ENCODE measurements at places on chromosomes 2 and 18. TPM values are rescaled to one million over a fixed set of nuclear protein-coding genes. Genes with fewer than 3 reads are reported as not detected.

The HMSD gene
- total RNA-seq, result 3.9 TPM

The TWIST2 gene
- total RNA-seq, result 0.33 TPM

DNA sequence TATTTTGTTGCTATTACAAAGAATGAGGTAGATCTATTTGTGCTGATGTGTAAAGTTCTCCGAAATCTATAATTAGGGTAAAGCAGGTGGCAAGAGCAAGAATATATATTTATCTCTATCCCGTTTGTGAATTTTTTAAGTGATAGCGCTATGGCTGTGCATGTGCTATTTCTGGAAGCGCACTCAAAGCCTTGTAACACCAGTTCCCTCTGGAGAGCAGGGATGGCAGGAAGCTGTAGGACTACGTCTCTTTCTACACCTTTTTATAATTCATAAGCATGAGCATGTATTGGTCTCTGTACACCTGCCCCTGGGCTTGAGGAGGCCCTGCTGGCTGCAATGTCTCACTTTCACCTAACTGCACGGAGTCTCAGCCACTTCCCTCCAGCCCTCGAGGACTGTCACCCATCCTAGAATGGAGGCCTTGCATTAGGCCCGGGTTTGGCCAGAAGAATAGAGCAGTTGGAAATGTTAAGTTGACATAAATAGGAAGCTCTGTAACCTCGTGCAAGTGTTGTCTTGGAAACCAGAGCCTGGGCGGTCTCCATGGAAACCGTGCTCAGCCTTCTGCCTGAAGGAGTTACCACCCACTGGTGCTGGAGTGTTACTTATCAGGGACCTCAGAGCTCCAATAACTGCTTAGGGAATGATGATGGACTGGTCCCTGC lies 20.9 kb downstream of the ITM2C start:
- no peaks in the 10 kb centered on the region for H3K27me3 ChIP-seq
- H3K36me3 ChIP-seq, result peaks cover 6% of the 10 kb centered on the region
- no peak overlapping the region for H3K4me3 ChIP-seq
- H3K27ac ChIP-seq, result no peak overlapping the region

- no peaks in the 10 kb centered on the region for H3K27me3 ChIP-seq
- H3K4me1 ChIP-seq, result no peaks in the 10 kb centered on the region
- peaks cover 24% of the 10 kb centered on the region for H3K36me3 ChIP-seq
These were observed 38.9 kb downstream of the ADI1 start for GRCh38 chr2:3480352-3481010.

The LRRC30 gene
- total RNA-seq, result not detected

DNA sequence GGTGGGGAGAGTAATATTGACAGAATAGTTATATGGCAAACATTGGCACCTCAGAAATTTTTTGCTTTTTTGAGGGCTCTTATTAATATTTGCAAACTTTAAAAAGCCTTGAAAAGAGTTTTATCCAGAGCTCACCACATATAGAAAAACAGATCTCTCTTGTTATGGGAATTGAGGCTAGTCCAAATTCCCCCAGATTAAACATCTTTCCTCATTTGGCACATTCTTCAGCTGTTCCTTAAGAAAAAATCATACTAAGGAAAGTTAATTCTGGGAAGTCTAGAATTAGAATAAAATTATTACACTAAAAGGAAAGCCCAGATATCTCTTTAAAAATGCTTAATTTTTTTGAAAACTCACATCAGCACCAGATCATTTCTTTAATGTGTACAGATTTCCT lies 5.6 kb downstream of the TFPI start:
- no peaks in the 10 kb centered on the region for H3K27me3 ChIP-seq
- H3K36me3 ChIP-seq, result peaks cover 9% of the 10 kb centered on the region
- H3K4me1 ChIP-seq, result no peaks in the 10 kb centered on the region
- DNase-seq, result no peak

DNA sequence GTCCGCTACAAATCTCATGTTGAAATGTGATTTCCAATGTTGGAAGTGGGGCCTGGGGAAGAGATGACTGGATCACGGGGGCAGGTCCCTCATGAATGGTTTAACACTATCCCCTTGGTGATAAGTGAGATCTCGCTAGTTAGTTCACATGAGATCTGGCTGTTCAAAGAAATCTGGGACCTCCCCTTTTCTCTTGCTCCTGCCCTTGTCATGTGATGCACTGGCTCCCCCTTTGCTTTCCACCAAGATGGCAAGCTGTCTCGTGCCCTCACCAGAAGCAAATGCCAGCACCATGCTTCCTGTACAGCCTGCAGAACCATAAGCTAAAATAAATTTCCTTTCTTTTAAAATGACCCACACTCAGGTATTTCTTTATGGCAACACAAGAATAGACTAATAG lies 57.3 kb upstream of the C2orf15 start:
- no peaks in the 10 kb centered on the region for H3K36me3 ChIP-seq
- no peaks in the 10 kb centered on the region for H3K4me1 ChIP-seq
- no peak overlapping the region for H3K4me3 ChIP-seq
- peak; percentile 28 for DNase-seq
- H3K27me3 ChIP-seq, result no peaks in the 10 kb centered on the region

GRCh38 chr2:155980941-155981560 lies 351.5 kb downstream of the NR4A2 start:
- no peak for DNase-seq
- H3K4me1 ChIP-seq, result no peaks in the 10 kb centered on the region
- H3K4me3 ChIP-seq, result no peak overlapping the region
- no peaks in the 10 kb centered on the region for H3K27me3 ChIP-seq
- no peaks in the 10 kb centered on the region for H3K36me3 ChIP-seq
- no peak overlapping the region for H3K27ac ChIP-seq

GRCh38 chr2:86623043-86623493 lies 597 bp downstream of the RNF103 start:
- peak overlapping the region; percentile 88 for H3K4me3 ChIP-seq
- no peaks in the 10 kb centered on the region for H3K27me3 ChIP-seq
- H3K36me3 ChIP-seq, result no peaks in the 10 kb centered on the region

GRCh38 chr18:48136827-48137373 lies 206.4 kb upstream of the SMAD2 start:
- peaks cover 9% of the 10 kb centered on the region for H3K4me1 ChIP-seq
- no peak overlapping the region for H3K27ac ChIP-seq
- H3K4me3 ChIP-seq, result peak overlapping the region; percentile 83
- DNase-seq, result no peak

GRCh38 chr2:129934044-129934822 lies 45.2 kb upstream of the RAB6C start:
- H3K4me3 ChIP-seq, result peak overlapping the region; percentile 63
- no peak overlapping the region for H3K27ac ChIP-seq
- H3K36me3 ChIP-seq, result no peaks in the 10 kb centered on the region
- H3K4me1 ChIP-seq, result no peaks in the 10 kb centered on the region

DNA sequence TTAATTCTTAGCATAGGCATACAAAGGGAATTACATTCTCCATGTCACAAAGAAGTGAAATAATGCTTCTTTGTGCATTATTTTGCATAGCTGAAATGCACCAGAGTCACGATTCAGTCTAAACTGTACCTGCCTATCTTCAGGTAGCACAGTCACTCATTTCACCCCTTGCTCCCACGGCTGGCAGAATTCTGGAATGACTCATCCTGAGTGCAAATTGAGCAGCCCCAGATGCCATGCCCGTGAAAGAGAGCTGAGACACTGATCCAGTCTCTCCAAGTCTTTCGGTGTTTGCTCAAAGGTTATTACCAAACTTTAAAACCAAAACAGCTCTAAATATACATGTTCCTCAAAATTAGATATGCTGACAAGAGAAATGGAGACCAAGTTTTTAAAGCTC lies 168.3 kb upstream of the POU3F3 start:
- no peaks in the 10 kb centered on the region for H3K4me1 ChIP-seq
- H3K4me3 ChIP-seq, result no peak overlapping the region
- no peak for DNase-seq
- H3K27ac ChIP-seq, result no peak overlapping the region
- no peaks in the 10 kb centered on the region for H3K27me3 ChIP-seq
- H3K36me3 ChIP-seq, result no peaks in the 10 kb centered on the region

The CCBE1 gene
- total RNA-seq, result 0.46 TPM

- no peak overlapping the region for H3K27ac ChIP-seq
- no peaks in the 10 kb centered on the region for H3K4me1 ChIP-seq
- H3K4me3 ChIP-seq, result peak overlapping the region; percentile 29
- no peaks in the 10 kb centered on the region for H3K36me3 ChIP-seq
- DNase-seq, result no peak
These were observed 42.1 kb downstream of the TMEM37 start for GRCh38 chr2:119473621-119474370.

- H3K36me3 ChIP-seq, result no peaks in the 10 kb centered on the region
- no peaks in the 10 kb centered on the region for H3K4me1 ChIP-seq
- no peak overlapping the region for H3K27ac ChIP-seq
- no peak overlapping the region for H3K4me3 ChIP-seq
- no peak for DNase-seq
These were observed 73.7 kb upstream of the LAPTM4A start for GRCh38 chr2:20125164-20125563.

GRCh38 chr18:28013066-28013465 lies 163.9 kb downstream of the CDH2 start:
- no peak for DNase-seq
- no peak overlapping the region for H3K4me3 ChIP-seq
- H3K27me3 ChIP-seq, result no peaks in the 10 kb centered on the region
- no peaks in the 10 kb centered on the region for H3K4me1 ChIP-seq
- H3K36me3 ChIP-seq, result no peaks in the 10 kb centered on the region
- H3K27ac ChIP-seq, result no peak overlapping the region

GRCh38 chr18:80204142-80204541 lies 43.2 kb downstream of the PARD6G start:
- H3K27me3 ChIP-seq, result no peaks in the 10 kb centered on the region
- no peaks in the 10 kb centered on the region for H3K4me1 ChIP-seq
- no peak overlapping the region for H3K4me3 ChIP-seq
- DNase-seq, result no peak
- H3K36me3 ChIP-seq, result no peaks in the 10 kb centered on the region
- no peak overlapping the region for H3K27ac ChIP-seq

DNA sequence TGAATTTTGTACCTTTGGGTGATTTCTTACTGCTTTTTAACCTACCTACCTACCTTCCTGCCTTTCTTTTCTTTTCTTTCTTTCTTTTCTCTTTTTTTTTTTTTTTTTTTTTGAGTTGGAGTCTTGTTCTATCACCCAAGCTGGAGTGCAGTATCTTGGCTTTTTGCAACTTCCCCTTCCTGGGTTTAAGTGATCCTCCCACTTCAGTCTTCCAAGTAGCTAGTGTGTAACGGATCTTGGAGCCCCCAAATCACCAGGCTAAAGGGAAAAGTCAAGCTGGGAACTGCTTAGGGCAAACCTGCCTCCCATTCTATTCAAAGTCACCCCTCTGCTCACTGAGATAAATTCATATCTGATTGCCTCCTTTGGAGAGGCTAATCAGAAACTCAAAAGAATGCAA lies 61.3 kb downstream of the DDX18 start:
- no peaks in the 10 kb centered on the region for H3K27me3 ChIP-seq
- no peaks in the 10 kb centered on the region for H3K36me3 ChIP-seq
- H3K4me1 ChIP-seq, result no peaks in the 10 kb centered on the region
- DNase-seq, result no peak
- no peak overlapping the region for H3K4me3 ChIP-seq

GRCh38 chr2:71504611-71505010 lies 51.2 kb downstream of the DYSF start:
- H3K36me3 ChIP-seq, result no peaks in the 10 kb centered on the region
- H3K27me3 ChIP-seq, result no peaks in the 10 kb centered on the region
- no peak for DNase-seq

DNA sequence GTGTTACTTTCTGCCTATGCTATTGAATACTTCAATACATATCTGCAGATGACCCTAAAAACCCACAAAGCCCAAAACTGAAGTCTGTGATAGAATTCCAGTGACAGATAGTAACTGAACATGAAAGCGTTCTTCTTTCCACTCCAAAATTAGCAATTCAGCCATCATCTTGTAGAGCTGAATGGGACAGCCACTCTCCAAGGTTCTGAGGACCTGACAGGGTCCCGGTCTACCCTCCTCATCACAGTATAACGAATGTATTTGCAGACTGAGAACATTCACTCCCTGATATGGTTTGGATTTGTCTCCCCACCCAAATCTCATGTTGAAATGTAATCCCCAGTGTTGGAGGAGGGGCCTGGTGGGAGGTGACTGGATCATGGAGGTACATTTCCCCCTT lies 189.5 kb downstream of the MTCL1 start:
- H3K4me1 ChIP-seq, result peaks cover 3% of the 10 kb centered on the region
- no peak for DNase-seq
- peaks cover 4% of the 10 kb centered on the region for H3K36me3 ChIP-seq
- H3K27ac ChIP-seq, result no peak overlapping the region

- no peaks in the 10 kb centered on the region for H3K4me1 ChIP-seq
- no peak for DNase-seq
- H3K27ac ChIP-seq, result no peak overlapping the region
- no peak overlapping the region for H3K4me3 ChIP-seq
- no peaks in the 10 kb centered on the region for H3K27me3 ChIP-seq
- no peaks in the 10 kb centered on the region for H3K36me3 ChIP-seq
These were observed 1583.4 kb upstream of the PIK3C3 start for GRCh38 chr18:40371673-40372072.
